ENCODE measurements at places on chromosomes 7 and 10.

GRCh38 chr7:1794888-1795542 is 124.9 kb downstream of the ELFN1 start:
- DNase-seq, result no peak

GRCh38 chr7:2232766-2233520 is at the start of gene MAD1L1:
Gene MAD1L1 (minus strand): TSS chr7:2232945. CDS start chr7:2230133, 2,812 bp downstream.
- peak; percentile 74 for DNase-seq

DNA sequence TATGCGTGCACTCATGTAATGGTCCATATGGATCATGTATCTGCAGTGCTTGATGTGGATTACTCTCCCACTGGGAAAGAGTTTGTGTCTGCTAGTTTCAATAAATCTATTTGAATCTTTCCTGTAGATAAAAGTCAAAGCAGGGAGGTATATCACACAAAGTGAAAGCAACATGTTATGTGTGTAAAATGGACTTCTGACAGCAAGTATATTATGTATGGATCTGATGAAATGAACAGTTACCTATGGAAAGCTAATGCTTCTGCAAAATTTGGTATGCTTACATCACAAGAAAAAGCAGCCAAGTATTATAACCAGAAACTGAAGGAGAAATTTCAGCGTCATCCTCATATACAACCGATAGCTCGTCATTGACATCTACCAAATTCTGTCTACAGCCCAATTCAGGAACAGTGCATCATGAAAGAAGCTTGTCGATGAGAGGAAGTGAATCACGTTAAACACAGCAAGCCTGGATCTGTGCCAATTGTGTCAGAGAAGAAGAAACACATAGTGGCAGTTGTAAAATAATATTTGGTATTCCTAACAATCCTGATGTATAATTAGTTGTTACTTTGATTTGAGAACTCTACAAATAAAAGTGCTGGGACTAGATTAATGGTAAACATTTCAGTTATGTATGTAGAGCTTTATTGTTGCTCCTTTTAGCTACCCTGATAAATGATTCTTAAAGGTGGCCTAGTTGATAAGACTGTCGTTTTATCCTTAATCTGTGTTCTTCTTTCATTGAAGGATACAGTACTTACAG is 14.2 kb upstream of the SYPL1 start:
- DNase-seq, result no peak

GRCh38 chr10:90784771-90785170 is 73.1 kb downstream of the HTR7 start:
- DNase-seq, result no peak

- DNase-seq, result peak; percentile 50
Observed at GRCh38 chr10:50623663-50624412, at the start of gene SGMS1. Gene SGMS1 (minus strand): TSS chr10:50623956. CDS start chr10:50344114, 279,842 bp downstream.

Measured in cortex of kidney (tissue), 1 donor.